ENCODE measurements at places on chromosomes 7 and 10. TPM values are rescaled to one million over a fixed set of nuclear protein-coding genes. Genes with fewer than 3 reads are reported as not detected.

DNA sequence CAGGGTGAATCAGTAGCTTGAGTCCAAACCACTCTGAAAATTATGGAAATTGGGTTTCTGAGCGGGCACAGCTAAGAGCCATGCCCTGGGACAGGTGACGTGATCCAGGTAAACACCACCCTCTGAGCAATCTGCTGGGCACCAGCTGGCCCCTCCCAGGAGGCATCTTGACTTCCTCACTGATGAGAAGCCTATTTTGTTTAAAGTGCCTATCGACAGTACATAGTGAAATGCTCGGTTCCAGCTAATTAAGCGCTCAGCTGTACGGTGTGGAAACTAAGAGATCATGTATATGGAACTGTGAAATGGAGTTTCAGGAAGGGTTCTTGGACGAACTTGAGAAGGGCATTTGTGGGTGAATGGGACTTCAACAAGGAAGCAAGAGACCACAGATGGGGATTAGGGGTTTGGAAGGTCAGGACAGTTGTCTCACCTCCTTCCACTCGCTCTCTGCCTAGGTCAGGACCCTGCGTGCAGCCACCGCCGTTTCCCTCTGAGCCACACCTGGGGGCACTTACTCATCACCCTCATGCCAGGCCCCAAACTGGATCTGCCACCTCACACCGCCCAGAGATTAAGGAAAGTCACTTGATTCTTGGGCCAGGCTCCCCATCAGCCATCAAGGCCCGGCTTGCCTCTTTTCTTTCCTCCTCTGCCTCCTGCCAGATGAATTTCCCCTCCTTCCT, 3.2 kb downstream of the ITPRIP start:
- peak overlapping the region; percentile 4 for H3K4me3 ChIP-seq
- peaks cover 5% of the 10 kb centered on the region for H3K36me3 ChIP-seq
- DNase-seq = no peak
- peaks cover 72% of the 10 kb centered on the region for H3K4me1 ChIP-seq

DNA sequence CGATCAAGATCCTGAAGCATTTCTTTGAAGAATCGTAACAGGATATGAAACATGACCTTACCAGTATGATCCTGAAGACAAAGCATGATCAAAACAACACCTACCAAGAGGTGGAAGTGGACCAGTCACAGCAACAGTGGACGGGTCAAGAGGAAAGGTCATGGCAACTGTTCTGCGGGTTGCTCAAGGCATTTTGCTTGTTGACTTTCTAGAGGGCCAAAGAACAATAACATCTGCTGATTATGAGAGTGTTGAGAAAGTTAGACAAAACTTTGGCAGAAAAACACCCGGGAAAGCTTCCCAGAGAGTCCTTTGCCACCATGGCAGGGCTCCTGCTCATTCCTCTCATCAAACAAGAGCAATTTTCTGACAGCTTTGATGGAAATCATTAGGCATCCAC, 65.6 kb upstream of the LRRC18 start:
- H3K27ac ChIP-seq = no peak overlapping the region
- no peak for DNase-seq
- H3K36me3 ChIP-seq = no peaks in the 10 kb centered on the region
- no peaks in the 10 kb centered on the region for H3K4me1 ChIP-seq
- no peak overlapping the region for H3K4me3 ChIP-seq

GRCh38 chr7:111011520-111011919, 79.4 kb upstream of the LRRN3 start:
- no peaks in the 10 kb centered on the region for H3K36me3 ChIP-seq
- DNase-seq = peak; percentile 8
- no peak overlapping the region for H3K27ac ChIP-seq
- H3K4me1 ChIP-seq = no peaks in the 10 kb centered on the region
- H3K27me3 ChIP-seq = no peaks in the 10 kb centered on the region
- no peak overlapping the region for H3K4me3 ChIP-seq

DNA sequence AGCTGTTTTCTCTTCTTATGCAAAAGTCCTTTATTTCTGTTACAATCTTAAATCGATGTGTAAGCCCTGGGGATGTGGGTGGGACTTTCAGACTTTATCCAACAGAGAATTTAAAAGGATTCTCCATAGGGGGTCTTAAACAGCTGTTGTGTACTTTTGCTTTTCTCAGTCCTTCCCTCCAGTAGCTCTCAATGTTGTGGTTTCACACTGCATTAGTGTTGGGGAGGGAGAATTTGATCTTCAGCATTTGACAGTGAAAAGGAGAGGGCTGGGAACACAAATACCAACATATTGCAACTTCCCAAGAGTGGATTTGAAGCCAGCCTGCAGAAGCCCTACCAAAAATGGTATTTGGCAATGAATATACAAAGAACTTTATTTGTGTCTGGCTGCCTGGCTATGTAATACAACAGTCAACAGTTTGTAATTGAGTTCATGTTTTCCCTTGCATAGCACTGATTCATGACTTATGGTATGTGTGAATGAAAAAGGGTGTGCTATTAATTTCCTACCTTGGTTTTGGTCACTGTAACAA, 80.1 kb upstream of the CAPZA2 start:
- peak; percentile 87 for DNase-seq

DNA sequence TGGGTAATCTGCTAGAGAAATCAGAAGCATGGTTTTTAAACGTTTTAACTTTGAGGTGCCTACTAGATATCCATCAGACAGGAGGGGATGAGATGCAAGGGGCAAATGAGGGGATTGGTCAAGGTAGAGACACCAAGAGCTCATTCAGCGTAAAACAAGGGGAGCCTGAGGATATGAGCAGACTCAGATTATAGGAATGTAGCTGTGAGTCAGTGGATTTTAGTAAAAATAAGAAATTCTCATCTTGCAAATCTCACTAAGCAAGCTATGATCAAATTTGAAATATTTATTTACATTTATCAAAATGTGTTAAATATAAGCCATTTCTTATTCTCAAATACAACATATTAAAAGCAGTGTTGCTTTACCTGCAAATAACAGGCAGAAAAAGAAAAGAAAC, 21.4 kb upstream of the TFEC start:
- no peaks in the 10 kb centered on the region for H3K27me3 ChIP-seq
- H3K4me1 ChIP-seq = no peaks in the 10 kb centered on the region
- H3K4me3 ChIP-seq = no peak overlapping the region
- no peak for DNase-seq
- no peak overlapping the region for H3K27ac ChIP-seq
- no peaks in the 10 kb centered on the region for H3K36me3 ChIP-seq

GRCh38 chr10:123150271-123150985, 2.5 kb downstream of the HMX2 start:
- H3K27me3 ChIP-seq = peaks cover 76% of the 10 kb centered on the region
- peaks cover 10% of the 10 kb centered on the region for H3K4me1 ChIP-seq
- H3K36me3 ChIP-seq = no peaks in the 10 kb centered on the region
- peak overlapping the region; percentile 35 for H3K4me3 ChIP-seq
- no peak for DNase-seq

GRCh38 chr10:117241541-117242462, 888 bp downstream of the SLC18A2 start:
- no peak overlapping the region for H3K27ac ChIP-seq
- no peaks in the 10 kb centered on the region for H3K4me1 ChIP-seq
- no peaks in the 10 kb centered on the region for H3K36me3 ChIP-seq
- H3K27me3 ChIP-seq = peaks cover 26% of the 10 kb centered on the region
- no peak for DNase-seq

DNA sequence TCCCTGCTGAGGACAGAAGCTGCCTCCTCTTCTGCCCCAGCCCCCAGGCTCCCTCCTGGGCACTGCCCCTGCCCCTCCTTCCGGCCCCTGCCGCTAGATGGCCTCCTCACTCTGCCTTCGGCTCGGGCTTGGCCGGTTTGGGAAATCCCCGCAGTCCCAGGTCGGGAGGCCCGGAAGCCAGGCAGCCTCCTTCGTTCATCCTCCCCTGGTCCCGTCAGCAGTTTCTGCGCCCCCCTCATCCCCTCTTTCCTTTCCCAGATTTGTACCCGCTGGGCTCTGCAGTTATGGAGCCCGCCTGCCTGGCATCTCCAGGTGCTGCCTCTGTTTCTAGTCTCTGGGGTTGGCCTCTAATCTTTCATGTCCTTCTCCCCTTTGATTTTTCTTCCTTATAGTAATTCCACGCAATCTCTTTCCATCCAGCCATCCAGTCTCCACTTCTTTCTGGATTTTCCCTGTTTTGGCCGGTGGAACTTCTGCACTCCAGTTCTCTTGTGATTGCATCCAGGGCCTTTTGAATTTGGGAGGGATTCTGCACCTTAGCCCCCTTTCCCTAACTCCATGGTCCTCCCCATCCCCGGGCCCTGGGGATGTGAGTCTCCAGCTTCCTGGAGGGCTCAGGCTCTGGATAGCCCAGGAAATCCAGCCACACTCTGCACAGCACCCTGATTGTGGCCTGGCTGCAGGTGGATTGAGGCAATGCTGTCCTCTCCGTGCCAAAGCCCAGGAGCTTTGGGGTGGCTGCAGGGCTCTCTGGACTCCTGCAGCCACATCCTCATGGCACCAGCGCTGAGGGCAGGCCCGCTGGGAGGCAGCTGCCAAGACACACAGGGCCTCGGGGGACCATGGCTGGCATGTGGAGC, 3.3 kb upstream of the SHH start:
- no peak overlapping the region for H3K4me3 ChIP-seq
- peaks cover 42% of the 10 kb centered on the region for H3K27me3 ChIP-seq
- H3K4me1 ChIP-seq = peaks cover 9% of the 10 kb centered on the region
- H3K36me3 ChIP-seq = no peaks in the 10 kb centered on the region
- DNase-seq = no peak
- no peak overlapping the region for H3K27ac ChIP-seq

- DNase-seq = peak; percentile 89
- peaks cover 26% of the 10 kb centered on the region for H3K4me1 ChIP-seq
- H3K27me3 ChIP-seq = no peaks in the 10 kb centered on the region
- peak overlapping the region; percentile 1 for H3K27ac ChIP-seq
- H3K4me3 ChIP-seq = no peak overlapping the region
- no peaks in the 10 kb centered on the region for H3K36me3 ChIP-seq
Observed at GRCh38 chr10:67612577-67613537, 83.1 kb downstream of the CTNNA3 start.

GRCh38 chr7:30973292-30973691, 9.5 kb downstream of the GHRHR start:
- H3K4me1 ChIP-seq = no peaks in the 10 kb centered on the region
- no peaks in the 10 kb centered on the region for H3K36me3 ChIP-seq
- no peak overlapping the region for H3K27ac ChIP-seq
- no peak overlapping the region for H3K4me3 ChIP-seq

GRCh38 chr7:67301667-67302066, 305.0 kb downstream of the TYW1 start:
- H3K4me3 ChIP-seq = peak overlapping the region; percentile 77
- no peak for DNase-seq
- H3K27me3 ChIP-seq = no peaks in the 10 kb centered on the region

- no peaks in the 10 kb centered on the region for H3K36me3 ChIP-seq
- H3K27ac ChIP-seq = no peak overlapping the region
- no peak overlapping the region for H3K4me3 ChIP-seq
- DNase-seq = no peak
- no peaks in the 10 kb centered on the region for H3K27me3 ChIP-seq
Observed at GRCh38 chr7:2509298-2509906, 10.2 kb upstream of the LFNG start.

DNA sequence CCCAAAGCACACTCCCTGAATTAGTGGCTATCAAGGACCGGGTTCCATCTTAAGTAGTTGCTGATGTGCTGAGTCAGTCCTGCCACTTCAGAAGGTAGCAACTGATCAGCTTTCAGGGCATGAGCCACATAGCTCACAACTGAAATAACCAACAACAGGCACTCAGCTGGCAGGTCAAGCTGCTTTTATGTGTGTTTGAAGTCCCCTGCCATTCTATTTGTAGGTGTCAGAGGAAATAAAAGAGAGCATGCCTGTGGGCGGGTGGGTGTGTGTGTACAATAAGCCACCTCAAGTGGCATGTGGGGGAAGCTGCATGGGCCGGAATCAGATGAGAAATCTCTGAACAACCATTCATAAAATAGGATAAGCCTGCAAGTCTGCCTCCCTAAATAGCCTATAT, 114.3 kb upstream of the YAE1 start:
- no peaks in the 10 kb centered on the region for H3K36me3 ChIP-seq
- no peak for DNase-seq
- H3K27ac ChIP-seq = no peak overlapping the region
- H3K4me3 ChIP-seq = no peak overlapping the region
- H3K27me3 ChIP-seq = no peaks in the 10 kb centered on the region

- no peak overlapping the region for H3K27ac ChIP-seq
- H3K27me3 ChIP-seq = no peaks in the 10 kb centered on the region
- H3K36me3 ChIP-seq = no peaks in the 10 kb centered on the region
- H3K4me3 ChIP-seq = no peak overlapping the region
Observed at GRCh38 chr7:37770838-37771237, 77.6 kb upstream of the NME8 start.

- H3K36me3 ChIP-seq = no peaks in the 10 kb centered on the region
- no peak overlapping the region for H3K27ac ChIP-seq
- no peak for DNase-seq
- H3K4me1 ChIP-seq = no peaks in the 10 kb centered on the region
- no peaks in the 10 kb centered on the region for H3K27me3 ChIP-seq
Observed at GRCh38 chr10:132469197-132469884, 68.2 kb upstream of the INPP5A start.

- peaks cover 5% of the 10 kb centered on the region for H3K4me1 ChIP-seq
- H3K4me3 ChIP-seq = no peak overlapping the region
- no peak for DNase-seq
Observed at GRCh38 chr10:117164592-117165537, 26.8 kb upstream of the VAX1 start.

- no peak for DNase-seq
- no peaks in the 10 kb centered on the region for H3K27me3 ChIP-seq
- no peaks in the 10 kb centered on the region for H3K36me3 ChIP-seq
Observed at GRCh38 chr10:127322286-127322685, 125.9 kb upstream of the INSYN2A start.

- H3K36me3 ChIP-seq = no peaks in the 10 kb centered on the region
- no peak for DNase-seq
- H3K4me3 ChIP-seq = no peak overlapping the region
- H3K4me1 ChIP-seq = peaks cover 45% of the 10 kb centered on the region
- H3K27me3 ChIP-seq = no peaks in the 10 kb centered on the region
Observed at GRCh38 chr7:129828078-129828762, 124.5 kb downstream of the UBE2H start.

- peak within 1 kb of the TSS; percentile 45 for H3K4me3 ChIP-seq
- no peaks in the 10 kb centered on the region for H3K36me3 ChIP-seq
- H3K4me1 ChIP-seq = no peaks in the 10 kb centered on the region
- peaks cover 31% of the 10 kb centered on the region for H3K27me3 ChIP-seq
- DNase-seq = no peak
- H3K27ac ChIP-seq = no peak within 1 kb of the TSS
Observed at GRCh38 chr10:99329304-99329553, at the start of gene CNNM1. Gene CNNM1 (plus strand): TSS chr10:99329356. CDS start chr10:99329388, 32 bp downstream.

SUN3 gene
- not detected for total RNA-seq

ACTL6B gene
- not detected for total RNA-seq

INTS15 gene
- total RNA-seq = 18.6 TPM

PSD gene
- 8.8 TPM for total RNA-seq

KIAA1549 gene
- 11.1 TPM for total RNA-seq

INMT gene
- 0.09 TPM for total RNA-seq

PBLD gene
- 5.7 TPM for total RNA-seq

RADIL gene
- 0.22 TPM for total RNA-seq

ACHE gene
- 18.9 TPM for total RNA-seq

MRLN gene
- total RNA-seq = not detected

H2BK1 gene
- not detected for total RNA-seq

All from astrocyte (in vitro differentiated cells and primary cell).